ENCODE measurements at places on chromosomes 5 and 9. TPM values are rescaled to one million over a fixed set of nuclear protein-coding genes. Genes with fewer than 3 reads are reported as not detected.

- DNase-seq: no peak
These were observed 61.4 kb downstream of the SLC44A1 start for GRCh38 chr9:105305856-105306255.

EGR1 gene
- total RNA-seq: 6.7 TPM

GRCh38 chr5:41893074-41893851 is 10.9 kb upstream of the RIMOC1 start:
- no peak for DNase-seq

GRCh38 chr9:118882684-118883083 is 486.6 kb downstream of the BRINP1 start:
- no peak for DNase-seq

TAF11L7 gene
- total RNA-seq: not detected

GRCh38 chr5:39829441-39829840 is 404.7 kb upstream of the DAB2 start:
- no peak for DNase-seq

DNA sequence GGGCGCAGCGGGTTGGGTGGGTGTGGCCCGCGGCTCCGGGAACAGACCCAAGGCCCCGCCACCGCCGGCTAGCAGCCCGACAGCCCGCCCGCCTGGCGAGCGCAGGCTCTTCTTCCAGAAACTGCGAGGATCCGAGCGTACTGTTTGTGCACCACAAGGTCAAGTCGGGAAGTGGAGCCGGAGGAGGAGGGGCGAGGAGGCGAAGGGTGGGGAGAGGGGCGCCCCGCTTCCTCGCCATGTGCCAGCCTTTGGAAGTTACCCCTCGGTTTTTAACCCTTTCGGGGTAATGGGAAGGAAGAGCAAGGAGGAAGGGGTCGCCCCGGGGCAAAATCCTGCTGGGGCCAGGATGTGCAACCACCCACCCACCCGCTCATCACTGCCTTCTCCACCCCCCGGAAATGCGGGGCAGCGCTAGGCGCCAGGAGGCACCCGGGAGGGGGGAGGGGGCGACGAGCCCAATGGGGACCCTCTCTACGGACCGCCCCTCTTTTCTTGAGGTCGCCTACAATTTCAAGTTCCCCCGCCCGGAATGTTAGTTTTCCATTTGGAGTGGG is 1.1 kb upstream of the JADE2 start:
- peak; percentile 90 for DNase-seq

DNA sequence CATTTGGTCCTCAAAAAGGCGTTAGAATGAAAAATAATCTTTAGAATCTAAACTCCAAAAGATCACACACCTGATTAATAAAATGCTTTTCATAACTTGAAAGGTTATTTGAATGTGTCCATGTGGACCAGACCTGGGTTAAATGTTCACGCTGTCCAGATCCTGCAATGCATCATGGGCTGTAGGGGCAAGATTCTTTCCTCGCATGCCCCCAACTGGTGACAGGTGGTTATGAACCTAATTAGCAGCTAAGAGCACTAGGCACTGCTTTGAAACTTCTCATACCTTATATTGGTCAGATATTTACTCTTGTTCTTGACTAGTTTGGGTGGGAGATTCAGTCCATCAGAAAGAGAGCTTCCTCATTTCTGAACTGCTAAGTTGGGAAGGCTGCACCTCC is 19.3 kb upstream of the PIP5K1B start:
- DNase-seq: peak; percentile 82

DNA sequence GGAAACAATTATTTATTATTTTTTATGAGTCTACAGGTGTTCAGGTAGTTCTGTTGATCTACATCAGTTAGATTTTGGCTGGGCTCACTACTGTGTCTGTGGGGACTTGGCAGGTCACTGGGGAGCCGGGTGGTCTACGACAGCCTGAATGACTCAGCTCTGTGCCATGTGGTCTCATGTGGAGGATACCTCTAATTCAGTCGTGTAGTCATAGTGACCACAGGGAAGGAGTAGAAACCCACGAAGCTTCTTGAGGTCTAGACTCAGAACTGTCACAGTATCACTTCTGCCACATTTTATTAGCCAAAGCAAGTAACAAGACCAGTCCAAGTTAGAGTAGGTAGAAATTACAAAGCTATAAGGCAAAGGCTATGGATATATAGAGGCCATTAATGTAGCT is 64.7 kb upstream of the GRAMD2B start:
- no peak for DNase-seq

DNA sequence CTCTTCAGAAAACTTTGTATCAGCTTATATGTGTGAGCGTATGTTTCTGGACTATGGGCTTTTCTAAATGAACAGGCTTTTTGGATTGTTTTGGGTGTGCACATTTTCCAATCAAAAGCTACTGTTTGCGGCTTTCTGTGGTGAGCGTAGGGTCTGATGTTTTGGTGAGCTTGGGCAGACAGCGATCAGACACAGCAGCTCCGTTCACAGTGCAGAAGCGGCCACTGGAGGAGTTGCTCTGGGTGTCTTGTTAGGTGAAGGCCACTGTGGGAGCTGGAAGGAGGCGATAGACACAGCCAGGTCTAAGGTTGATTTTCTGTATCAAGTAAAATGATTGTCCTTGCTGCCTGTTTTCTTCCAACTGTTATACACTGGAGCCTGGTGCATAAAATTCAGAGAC is 11.1 kb downstream of the PRRC2B start:
- DNase-seq: no peak

GRCh38 chr5:141941779-141942178 is 16.2 kb downstream of the PCDH12 start:
- no peak for DNase-seq

CAMK2A gene
- 0.61 TPM for total RNA-seq

HRH2 gene
- total RNA-seq: 0.30 TPM

- DNase-seq: no peak
These were observed 204.0 kb downstream of the DNAH5 start for GRCh38 chr5:13740471-13740870.

GRCh38 chr5:155044591-155044990 is 31.0 kb downstream of the KIF4B start:
- DNase-seq: no peak

DNA sequence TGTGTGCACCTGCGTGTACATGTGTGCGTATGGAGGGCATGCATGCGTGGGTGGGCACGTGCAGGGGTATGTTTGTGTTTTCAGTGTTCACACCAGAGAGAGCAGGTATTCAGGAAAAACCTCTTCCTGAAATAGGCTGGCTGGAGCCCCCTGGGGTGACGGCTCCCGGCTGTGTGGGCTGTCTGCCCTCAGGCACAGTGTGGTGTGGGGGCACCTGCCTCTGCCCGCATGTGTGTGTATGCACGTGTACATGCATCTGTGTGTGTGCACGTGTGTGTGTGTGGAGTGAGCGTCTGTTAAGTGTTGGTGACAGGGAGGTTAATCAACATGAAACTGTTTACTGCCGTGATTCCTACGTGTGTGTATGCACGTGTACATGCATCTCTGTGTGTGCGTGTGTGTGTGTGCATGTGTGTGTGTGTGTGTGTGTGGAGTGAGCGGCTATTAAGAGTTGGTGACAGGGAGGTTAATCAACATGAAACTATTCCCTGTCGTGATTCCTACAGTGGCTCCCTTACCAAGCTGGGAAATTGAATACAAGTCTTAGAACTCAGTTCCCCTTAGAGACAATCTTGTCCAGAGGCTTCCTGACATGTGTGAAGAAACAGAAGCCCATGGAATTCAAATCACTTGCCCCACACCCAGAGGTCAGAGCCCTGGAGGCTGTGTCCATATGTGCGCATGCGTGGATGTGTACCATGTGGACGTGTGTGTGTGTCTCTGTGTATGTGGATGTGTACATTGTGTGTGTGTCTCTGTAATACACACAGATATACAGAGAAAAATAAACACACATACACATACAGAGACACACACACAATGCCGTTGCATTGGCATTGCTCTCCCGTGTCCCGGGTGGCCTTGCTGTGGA is 372.4 kb upstream of the IRX4 start:
- no peak for DNase-seq

DNA sequence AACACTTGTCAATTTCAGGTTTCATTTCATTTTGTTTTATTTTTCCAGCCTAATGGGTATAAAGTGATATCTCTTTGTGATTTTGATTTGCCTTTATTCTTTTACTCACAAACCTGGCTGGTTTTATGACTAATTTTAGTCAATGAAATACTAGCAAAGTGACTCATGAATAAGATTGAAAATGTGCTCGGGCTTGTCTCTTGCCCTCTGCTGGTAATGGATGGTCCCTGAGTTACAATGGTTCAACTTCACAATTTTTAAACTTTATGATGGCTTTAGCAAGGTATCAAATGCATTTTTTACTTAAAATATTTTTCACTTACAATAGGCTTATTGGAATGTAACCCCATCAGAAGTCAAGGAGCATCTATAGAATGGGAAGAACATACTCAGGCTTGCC is 431.4 kb upstream of the CCNG1 start:
- no peak for DNase-seq

- DNase-seq: no peak
These were observed 23.2 kb upstream of the PITX1 start for GRCh38 chr5:135057233-135057632.

DNA sequence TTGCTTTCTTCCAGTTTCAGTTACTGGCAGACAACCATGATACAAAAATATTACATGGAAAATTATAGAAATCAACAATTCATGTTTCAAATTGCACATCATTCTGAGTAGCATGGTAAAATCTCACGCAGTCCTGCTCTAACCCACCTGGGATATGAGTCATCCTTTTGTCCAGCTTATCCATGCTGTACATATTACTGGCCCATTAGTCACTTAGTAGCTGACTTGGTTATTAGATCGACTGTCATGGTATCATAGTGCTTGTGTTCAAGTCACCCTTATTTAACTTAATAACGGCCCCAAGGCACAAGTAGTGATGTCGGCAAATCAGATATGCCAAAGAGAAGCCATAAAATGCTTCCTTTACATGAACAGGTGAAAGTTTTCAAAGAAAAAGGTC is 41.2 kb downstream of the NADK2 start:
- no peak for DNase-seq

- no peak for DNase-seq
These were observed 1.8 kb downstream of the NFIB start for GRCh38 chr9:14311956-14312685.

DNA sequence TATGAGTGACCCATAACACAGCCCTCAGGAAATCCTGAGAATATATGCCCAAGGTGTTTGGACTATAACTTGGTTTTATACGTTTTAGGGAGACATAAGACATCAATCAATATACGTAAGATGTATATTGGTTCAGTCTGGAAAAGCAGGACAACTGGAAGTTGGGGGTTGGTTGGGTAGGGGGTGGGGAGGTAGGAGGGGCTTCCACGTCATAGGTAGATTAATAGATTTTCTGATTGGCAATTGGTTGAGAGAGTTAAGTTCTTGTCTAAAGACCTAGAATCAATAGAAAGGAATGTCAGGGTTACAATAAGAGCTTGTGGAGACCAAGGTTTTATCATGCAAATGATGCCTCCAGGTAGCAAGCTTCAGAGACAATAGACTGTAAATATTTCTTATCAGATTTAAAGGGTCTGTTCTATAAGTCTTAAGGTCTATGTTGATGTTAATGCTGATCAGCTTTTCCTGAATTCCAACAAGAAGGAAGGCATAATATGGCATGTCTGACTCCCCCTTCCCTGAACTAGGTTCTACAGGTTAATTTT is 2267.7 kb upstream of the ACO1 start:
- DNase-seq: no peak

GDF9 gene
- 0.64 TPM for total RNA-seq

- no peak for DNase-seq
These were observed 82.1 kb downstream of the PIK3R1 start for GRCh38 chr5:68297656-68298055.

GRCh38 chr5:154815025-154815424 is 35.4 kb downstream of the FAXDC2 start:
- no peak for DNase-seq

DNA sequence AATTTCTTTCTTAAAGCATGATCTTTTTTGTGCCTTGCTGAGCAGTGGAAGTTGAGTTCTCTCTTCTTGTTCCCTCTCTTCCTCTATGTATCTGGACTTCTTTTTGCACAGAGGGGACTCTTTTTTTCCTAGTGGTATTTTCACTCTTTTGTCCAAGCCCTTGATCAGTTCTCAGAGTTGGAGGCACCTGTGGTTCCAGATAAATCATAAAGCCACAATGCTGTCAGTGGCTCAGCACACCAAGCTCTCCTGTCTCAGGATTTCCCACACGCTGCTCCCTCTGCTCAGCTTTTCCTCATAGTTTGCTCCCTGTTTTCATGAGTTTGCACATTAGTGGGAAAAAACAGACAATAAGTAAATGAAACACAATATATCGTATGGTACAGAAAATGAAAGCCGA is 110.3 kb upstream of the ZNF608 start:
- DNase-seq: no peak

DNA sequence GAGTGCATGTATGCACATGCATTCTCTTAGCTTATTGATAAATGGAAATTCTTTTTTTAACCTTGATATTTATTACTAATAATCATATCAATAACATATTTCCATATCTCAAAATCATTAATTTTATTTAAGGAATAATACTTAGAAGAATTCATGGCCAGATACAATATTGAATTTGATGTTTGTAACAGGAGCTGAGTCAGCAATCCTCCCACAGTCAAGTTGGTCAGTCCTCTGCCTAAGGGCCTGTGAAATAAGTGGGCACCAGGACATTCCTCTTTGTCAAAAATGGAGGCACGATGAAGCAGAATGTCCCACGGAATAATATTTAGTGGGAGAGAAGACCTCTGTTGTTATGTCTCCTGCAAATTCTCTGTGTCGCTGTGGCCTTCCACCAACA is 148.6 kb downstream of the LRRC70 start:
- no peak for DNase-seq

- no peak for DNase-seq
These were observed 45.7 kb upstream of the SPATA31C2 start for GRCh38 chr9:88183798-88184495.

DNA sequence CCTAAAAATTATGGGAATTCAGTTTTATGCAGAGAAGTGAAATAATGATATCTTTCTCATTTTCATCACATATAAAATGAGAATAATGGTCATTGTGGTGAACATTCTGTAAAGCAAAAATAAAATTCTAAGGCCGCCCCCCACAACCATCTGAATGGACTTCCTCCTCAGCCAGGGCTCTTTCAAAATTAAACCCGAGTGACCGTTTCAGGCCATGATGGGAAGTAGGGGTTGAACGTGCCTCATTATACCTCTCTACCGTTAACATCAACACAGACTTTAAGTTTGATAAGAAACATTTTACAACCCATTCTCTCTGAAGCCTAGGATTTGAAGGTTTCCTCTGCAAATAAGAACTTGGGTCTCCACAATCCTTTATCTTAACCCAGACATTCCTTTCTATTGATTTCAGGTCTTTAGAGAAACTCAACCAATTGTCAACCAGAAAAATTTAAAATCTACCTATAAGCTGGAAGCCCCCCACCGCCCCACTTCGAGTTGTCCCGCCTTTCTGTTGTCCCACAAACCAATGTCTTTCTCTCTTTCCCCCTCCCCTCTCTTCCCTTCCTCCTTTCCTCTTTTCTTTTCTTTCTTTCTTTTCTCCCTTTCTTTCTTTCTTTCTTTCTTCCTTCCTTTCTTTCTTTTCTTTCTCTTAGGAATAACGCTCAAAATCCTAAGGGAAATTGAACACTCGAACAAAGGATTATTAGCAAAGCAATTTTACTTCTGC is 1.7 kb upstream of the TMCO6 start:
- DNase-seq: no peak

PROB1 gene
- total RNA-seq: 0.96 TPM

C9orf50 gene
- not detected for total RNA-seq

Measured in colonic mucosa (tissue), 4 donors.